Frontal cortex (tissue), 4 donors: ENCODE measurements at places on chromosomes 3 and 15.

DNA sequence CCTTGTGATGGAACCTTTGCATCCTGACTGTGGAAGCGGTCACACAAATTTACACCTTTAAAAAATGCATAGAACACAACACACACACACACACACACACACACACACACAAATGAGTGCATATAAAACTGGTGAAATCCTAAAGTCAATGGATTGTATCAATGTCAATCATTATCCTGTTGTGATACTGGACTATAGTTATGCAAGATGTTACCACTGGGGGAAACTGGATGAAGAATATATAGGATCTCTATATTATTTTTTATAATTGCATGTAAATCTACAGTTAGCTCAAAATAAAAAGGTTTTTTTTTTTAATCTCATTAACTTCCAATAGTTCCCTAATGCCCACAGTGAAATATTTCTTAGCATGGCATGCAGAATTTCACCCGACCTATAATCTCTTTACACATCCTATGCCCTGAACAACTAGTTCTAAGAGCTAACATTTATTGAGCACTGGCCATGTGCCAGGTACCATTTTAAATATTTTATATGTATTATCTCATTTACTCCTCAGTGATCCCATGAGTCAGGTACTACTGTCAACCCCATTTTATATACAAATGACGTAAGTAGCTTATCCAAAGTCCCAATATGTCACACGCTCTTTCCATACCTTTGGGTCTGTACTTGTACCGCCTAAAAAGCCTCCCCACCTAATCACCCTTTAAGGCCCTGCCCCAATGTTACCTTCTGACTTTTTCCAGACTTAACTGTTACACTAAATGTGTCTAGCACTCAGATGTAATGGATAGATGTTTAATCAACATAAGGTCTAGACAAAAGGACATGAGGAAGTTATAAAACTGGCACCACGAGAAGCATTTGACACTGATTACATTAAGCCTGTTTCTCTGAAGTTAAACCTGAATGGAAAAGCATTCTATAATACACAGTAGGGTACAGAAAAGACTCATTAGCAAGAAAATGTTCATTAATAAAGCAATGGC lies 5.5 kb downstream of the ABCC5 start:
- no peak for DNase-seq

GRCh38 chr15:29611057-29611456 lies 211.2 kb downstream of the TJP1 start:
- DNase-seq, result no peak

DNA sequence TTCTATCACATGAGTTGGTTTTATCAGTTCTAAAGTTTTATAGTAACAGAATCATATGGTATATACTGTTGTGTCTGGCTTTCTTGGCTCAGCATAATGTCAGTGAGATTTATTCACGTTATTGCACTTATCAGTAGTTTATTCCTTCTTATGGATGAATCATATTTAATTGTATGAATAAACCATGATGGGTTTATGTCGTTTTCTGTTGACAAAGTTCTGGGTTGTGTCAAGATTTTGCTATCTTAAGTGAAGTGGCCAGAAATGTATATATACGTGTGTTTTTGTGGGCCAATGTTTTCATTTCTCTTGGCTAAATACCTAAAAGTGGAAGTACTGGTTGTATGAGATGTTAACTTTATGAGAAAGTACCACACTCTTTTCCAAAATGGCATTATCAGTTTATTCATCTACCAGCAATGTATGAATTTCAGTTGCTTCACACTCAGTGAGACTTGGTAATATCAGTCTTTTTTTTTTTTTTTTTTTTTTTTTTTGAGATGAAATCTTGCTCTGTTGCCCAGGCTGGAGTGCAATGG lies 112.4 kb upstream of the DCBLD2 start:
- no peak for DNase-seq

- DNase-seq, result no peak
These were observed 3.9 kb upstream of the SRGAP3 start for GRCh38 chr3:9253327-9253726.

GRCh38 chr15:85760531-85761371 lies 34.0 kb downstream of the KLHL25 start:
- no peak for DNase-seq

DNA sequence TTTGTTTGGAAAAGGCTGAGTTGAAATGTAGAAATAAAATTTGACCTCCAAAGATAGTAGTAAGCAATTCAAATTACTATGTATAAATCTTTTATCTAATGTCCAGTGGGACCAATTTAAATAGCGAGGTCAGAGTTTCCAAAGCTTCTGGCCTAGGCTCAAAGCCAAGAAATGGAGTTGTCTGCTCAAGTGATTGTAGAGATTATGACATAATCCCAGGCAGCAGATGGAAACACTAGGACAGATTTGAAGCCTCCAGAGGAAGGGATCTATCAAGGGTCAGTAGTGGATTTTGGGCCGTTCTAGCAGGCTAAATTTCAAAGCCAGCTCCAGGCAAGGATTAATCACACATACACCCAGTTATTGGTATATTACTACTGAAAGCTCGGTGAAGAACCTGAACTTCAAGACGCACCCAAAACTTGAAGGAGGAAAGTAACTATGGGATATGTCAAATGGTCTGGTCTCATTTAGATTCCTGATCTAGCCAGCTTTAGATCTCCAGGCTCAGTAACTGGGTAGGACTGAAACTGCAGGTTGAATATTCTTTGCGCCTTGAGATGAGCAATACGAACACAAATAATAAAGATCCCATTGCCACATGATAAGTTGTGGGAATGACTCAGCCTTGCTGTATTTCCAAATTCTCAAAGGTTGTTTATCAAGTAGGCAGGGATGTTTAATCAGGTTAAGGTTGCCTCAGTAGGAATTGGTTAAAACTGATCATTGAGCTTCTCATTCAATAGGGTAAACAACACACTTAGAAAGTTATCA lies 30.9 kb upstream of the ARRDC4 start:
- DNase-seq, result no peak

GRCh38 chr3:195247086-195247862 lies 23.7 kb downstream of the XXYLT1 start:
- DNase-seq, result no peak

DNA sequence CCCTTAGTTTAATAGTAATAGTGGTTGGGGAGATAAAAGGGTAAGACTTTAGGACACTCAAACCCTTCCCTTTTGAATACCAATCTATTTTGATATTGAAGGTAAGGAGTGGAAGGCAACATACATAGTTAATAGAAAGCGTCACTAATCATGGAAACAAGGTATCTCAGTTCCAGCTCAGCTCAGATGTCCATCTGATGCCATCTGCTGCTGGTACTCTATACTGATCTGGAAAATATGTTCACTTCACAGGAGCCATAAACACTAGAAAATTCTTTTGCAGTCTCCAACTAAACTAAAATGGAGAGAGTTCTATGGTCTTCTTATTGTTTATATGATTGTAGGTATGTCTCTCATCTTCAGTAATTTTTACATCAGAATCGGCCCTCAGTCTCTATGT lies 1777.1 kb downstream of the OTOL1 start:
- no peak for DNase-seq

DNA sequence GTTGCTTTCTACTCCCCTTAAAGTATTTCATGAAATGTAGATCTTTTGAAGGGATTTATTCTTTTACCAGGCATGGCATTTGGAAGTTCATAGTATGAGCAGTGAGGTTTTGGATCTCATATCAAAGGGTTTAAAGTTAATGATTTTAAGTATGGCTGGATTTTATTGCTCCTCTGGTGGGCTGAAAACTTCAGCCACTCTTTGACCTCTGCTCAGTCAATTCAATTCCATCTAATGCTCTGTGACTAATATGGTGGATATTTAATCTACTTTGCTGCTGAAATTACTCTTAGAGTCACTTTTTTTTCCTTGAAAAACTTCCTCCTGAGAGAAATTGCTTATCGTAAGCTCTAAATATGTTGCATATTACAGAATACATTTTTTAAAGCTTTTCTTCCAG lies 218.6 kb downstream of the NR2F2 start:
- no peak for DNase-seq

DNA sequence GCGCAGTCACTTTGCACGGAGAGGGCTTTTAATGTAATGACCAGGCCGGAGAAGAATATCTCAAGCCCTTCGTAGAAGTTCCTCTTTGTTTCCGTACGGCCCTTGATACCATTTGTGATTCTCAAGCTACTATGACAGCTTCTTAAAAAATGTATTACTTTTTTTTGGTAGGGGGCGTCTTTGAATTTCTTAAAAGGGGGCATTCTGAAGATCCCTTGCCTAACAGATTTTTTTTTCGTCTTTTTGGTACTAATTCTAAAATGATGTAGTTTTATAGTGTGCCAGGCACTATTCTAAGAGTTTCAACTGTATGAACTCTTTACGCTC lies 614.0 kb downstream of the MCTP2 start:
- DNase-seq, result no peak

DNA sequence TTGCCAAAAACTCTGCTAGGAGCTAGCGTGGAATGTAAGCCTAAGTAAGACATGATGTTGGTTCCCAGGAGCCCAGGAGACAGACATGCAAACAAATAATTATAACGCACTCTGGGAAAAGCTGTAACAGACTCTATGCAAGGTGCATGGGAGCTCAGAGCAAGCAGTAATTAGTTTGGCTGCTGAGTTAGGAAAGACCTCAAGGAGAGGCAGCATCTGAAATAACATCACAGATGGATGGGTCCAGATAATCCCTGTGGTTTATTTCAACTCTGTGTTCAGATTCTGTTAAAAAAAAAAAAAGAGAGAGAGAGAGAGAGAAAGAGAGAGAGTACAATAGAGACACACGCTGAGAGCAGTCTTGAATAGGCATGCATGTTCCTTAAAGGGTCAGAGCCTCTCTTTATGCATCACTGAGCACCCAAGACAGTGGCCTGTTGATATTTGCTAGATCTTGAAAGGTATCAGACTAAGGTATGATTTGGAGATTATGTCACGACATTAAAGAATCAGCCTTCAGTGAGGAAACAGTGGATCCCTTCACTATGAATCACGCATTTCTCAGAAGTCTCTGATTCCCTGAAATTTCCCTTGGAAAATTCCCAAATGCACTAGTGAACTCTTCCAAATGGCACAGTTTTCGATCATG lies 124.4 kb upstream of the LIPC start:
- DNase-seq, result no peak

DNA sequence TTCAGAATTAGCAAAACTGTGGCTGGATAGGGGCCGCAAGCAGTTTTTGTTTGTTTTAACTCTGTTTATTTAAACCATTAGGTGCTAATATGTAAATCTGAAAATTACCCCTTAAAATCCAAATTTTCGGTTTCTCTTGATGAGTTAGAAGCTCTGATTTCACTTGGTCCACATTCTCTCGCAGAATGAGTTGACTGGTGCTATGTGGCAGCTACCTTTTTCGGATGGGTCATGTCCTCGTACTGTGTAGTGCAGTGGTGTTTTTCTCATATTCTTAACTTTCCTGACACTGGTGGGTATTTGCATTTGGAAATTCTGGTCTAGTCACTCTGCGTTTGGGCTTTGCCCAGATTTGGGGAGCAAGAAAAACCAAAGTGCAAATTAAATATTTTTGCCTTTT lies 87.1 kb downstream of the DIPK2A start:
- no peak for DNase-seq

DNA sequence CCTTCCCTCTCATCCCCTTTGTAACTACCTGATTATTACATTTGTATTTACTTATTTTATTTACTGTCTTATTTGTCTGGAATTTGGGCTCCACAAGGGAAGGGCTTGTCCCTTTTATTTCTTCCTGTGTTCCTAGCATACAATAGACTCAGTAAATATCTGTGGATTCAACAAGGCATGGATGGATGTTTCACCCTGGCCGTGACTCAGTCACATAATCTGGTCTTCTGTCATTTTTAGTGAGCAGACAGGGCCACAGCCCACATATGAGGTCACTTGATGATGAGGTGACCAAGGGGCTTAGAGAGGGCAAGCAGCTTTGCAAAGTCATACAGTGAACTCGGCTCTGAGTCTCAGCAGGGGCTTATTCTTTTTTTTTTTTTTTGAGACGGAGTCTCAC lies 7.8 kb upstream of the DAG1 start:
- no peak for DNase-seq

GRCh38 chr3:98188545-98188944 lies 22.0 kb downstream of the OR5H15 start:
- no peak for DNase-seq

GRCh38 chr3:129490273-129490675 lies 38.2 kb upstream of the RHO start:
- DNase-seq, result peak; percentile 86

- peak; percentile 24 for DNase-seq
These were observed 71.5 kb upstream of the EIF1B start for GRCh38 chr3:40237889-40238571.
